Cortex of kidney (tissue), 1 donor: ENCODE measurements at places on chromosomes 6 and 20.

DNA sequence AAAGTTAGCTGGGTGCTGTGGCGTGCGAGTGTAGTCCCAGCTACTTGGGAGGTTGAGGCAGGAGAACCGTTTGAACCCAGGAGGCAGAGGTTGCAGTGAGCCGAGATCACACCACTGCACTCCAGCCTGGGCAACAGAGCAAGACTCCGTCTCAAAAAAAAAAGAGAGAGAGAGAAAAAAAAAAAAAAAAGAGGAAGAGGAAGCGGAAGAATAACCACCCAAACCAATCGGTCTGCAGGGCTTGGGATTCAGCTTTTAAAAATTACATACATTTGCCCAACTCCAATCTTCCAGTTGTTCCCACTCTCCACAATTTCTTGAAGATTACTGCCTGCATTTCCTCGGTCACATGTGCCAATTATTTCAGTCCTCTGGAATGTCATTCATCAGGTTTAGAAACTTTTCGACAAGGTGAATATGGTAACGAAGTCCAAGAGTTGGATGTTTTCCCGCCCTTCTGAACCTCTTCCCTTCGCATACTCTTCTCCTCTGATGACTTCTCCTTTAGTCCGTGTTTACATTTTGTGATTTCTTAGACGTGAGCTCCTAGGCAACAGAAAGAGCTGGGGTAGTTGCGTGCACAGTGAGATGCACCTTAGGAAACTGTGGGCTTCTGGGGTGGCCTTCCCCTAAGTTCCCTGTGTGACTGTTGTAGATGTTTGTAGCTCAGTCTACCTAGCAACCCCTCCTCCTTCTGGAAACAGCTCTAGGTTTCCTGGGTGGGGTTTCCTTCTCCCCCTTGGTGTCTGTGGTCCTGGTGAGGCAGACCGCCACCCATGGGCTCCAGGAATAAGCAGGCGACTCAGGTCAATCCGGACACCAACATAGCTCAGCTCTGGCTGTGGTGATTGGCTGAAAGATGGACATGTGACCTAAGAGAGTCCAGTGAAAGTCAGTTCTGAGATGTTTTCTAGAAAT lies 63.0 kb upstream of the NCOA3 start:
- DNase-seq: no peak

DNA sequence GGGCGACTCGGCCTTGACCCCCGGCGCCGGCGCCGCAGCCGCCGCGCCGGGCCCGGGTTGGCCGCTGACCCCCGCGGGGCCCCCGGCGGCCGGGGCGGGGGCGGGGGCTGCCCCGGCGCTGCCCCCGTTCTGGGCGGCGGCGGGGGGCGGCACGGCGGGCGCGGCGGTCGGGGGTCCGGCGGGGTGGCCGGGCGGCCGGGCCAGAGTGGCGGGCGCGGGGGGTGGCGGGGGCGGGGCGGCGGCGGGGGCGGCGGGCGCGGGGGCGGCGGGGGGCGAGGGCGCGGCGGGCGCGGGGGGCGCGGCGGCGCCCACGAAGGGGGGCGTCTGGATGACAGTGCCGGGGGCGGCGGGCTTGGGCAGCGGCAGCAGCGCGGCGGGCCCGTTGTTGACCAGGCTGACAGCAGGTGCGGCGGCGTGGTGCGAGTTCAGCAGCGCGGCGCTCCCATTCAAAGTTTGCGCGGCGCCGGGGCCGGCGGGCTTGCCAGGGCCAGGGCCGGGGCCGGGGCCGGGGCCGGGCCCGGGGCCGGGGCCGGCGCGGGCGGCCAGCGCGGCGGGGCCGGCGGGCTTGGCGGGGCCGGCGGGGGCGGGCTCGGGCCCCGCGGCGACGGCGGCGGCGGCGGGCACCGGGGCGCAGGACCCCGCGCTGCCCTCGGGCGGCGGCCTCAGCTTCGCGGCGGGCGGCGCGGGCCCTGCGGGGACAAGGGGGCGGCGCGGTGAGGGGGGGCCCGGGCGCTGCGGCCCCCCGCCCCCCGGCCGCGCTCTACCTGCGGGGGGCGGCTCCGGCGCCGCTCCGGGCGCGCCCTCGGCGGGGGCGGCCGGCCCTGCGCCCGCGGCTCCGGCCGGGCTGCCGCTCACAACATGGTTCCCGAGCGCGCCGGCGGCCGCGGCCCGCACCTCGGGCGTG lies 659 bp downstream of the TAF4 start:
- no peak for DNase-seq

- DNase-seq: no peak
Observed at GRCh38 chr20:39876976-39877635, 811.9 kb downstream of the MAFB start.

GRCh38 chr20:43736588-43737158 lies 9.9 kb upstream of the GTSF1L start:
- no peak for DNase-seq

DNA sequence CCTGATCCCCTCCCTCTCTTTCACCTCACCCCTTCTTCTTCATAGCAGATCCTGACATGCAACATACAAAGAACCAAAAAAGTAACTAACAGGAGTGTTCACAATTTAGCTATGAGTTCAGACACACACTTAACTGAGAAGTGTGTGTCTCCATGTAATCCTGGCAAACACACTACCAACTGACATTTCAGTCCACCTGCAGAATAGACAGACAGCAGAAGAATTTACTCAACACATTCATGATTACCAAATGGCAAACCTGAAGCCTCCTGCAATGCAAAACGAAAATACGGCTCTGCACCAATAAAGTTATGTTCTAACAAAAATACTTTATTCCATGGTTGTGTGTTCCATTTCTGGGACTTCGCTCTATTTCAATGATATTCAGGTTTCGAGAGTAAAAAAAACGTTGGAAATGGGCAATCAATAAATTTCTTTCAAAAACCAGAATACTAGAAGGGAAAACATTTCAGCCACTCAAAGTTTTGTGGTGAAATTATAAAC lies 2.6 kb downstream of the BACH2 start:
- no peak for DNase-seq

DNA sequence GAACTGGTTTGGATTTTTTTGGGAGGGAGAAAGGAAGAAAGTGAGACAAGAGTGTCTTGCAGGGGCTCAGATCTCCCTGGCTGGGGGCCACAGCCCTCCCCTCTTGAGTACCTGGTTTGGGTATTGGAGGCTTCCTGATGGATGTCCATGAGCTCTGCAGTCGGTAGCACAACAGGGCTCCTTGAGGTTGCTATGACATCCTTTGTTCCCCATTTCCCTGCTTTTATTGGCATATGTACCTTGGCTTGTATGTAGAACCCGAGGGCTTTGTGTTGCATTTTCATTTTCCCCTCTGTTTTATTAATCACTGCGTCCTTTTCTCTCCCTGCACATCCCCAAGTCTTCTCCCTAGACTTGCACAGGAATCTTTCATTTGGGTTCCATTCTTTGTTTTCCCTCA lies 355.5 kb upstream of the TSHZ2 start:
- no peak for DNase-seq

DNA sequence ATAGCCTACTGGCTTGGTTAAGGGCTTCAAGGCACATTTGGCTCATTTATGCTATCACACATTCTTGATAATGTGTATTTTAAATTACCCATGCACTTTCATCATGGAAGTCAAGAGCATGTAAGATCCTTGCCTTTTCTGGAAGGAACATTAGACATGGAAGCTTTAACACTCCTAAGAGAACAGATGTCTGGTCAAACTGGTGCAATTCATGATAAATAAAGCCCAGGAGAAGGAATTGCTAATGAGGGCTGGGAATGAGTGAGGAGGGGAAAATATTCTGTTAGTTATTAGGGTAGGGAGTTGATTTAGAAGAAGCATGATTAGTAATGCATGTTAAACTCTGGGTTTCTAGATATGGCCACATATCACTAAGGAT lies 688.6 kb upstream of the CITED2 start:
- DNase-seq: no peak

GRCh38 chr6:117666881-117667280 lies 8.4 kb upstream of the NUS1 start:
- no peak for DNase-seq

DNA sequence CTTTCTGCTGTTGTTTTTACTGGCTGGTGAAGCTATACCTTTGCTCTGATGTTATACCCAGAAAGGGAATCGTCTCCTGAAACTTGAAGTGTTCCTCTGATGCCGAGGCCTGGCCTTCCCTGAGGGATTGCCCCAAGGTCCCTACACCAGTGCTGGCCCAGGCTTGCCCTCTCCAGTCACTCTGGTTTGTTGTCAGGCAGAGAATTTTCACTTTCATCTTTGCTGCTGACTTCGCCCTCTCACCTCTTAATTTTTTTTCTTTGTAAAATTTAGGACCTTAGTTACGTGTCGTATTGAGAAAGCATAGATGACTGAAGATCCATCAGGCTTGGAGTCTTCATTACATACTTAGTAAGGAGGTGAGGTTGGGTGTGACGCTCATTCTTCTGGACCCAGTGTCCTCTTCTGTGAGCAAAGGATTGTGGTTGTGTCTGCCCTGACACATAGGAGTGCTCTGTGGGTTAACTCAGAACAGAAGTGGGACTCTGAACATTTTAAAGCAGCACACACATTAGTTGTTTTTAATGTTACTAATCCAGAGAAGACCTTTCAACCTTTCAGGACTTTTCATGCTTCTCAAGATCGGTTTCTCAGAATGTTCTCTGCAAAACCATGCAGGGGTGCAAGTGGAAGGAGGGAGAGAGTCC lies 45.4 kb downstream of the TULP4 start:
- no peak for DNase-seq

GRCh38 chr6:69128411-69128810 lies 493.3 kb downstream of the ADGRB3 start:
- DNase-seq: no peak

DNA sequence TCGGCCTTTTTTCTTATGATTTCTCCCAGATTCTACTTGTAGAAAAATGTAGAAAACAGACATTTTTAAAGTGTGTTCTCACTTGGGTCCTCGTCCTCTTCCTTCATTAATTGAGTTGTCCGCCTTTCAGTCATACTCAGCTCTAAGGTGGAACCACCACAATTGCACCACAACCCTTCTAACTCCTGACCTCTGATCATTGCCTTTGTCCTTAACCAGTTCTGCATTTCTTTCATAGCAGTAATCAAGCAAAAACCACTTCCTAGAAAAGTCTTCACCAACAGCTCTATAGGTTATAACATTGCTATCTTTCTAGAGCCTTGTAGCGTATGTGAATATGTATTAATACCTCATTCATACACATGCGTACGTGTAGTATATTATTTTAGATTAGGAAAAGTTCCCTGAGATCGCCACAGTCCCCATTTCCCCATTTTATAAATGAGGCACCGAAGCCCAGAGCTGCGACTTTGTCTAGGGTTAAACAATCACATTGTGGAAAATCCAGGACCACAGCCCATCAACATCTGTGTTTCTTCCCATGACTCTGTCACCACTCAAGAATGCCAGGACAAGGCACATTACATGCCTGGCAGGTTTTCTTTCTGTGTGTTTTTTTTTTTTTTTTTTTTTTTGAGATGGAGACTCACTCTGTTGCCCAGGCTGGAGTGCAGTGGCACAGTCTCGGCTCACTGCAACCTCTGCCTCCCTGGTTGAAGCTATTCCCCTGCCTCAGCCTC lies 175.5 kb downstream of the BTBD3 start:
- DNase-seq: no peak

GRCh38 chr20:12598894-12599293 lies 409.9 kb upstream of the SPTLC3 start:
- DNase-seq: no peak

DNA sequence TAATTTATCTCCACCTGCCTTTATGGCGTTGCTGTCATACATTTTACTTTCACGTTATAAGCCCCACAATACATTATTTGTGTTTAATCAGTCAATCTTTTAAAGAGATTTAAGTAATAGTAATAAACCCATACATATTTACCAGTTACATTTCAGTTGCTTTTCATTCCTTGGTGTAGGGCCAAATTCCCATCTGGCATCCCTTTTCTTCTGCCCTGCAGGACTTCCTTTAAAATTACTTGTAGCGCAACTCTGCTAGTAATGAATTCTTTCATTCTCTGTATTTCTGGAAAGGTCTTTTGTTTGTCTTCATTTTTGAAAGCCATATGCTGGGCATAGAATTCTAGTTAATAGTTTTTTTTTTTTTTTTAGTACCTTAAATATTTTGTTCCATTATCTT lies 24.9 kb downstream of the ZNF334 start:
- no peak for DNase-seq

- DNase-seq: no peak
Observed at GRCh38 chr6:155276638-155277037, 12.8 kb downstream of the CLDN20 start.

DNA sequence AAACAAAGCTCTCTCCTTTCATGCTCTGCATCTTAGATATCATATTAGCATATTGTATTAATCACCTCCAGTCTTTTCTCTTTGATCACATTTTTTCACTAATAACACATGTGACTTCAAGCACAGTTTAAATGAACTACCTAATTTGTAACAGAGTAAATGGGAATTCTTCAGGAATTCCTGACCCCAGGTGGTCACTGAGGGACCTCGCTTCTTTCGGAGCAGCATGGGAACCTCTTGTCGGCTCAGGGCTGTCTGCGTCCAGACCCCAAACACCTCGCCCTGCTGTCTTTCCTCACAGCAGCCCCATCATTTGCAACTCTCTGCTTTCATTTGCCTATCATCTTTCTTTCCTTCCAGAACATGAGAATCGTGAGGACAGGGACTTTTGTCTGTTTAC lies 103.5 kb downstream of the DACT2 start:
- no peak for DNase-seq

GRCh38 chr6:14451594-14452374 lies 334.2 kb downstream of the CD83 start:
- no peak for DNase-seq

DNA sequence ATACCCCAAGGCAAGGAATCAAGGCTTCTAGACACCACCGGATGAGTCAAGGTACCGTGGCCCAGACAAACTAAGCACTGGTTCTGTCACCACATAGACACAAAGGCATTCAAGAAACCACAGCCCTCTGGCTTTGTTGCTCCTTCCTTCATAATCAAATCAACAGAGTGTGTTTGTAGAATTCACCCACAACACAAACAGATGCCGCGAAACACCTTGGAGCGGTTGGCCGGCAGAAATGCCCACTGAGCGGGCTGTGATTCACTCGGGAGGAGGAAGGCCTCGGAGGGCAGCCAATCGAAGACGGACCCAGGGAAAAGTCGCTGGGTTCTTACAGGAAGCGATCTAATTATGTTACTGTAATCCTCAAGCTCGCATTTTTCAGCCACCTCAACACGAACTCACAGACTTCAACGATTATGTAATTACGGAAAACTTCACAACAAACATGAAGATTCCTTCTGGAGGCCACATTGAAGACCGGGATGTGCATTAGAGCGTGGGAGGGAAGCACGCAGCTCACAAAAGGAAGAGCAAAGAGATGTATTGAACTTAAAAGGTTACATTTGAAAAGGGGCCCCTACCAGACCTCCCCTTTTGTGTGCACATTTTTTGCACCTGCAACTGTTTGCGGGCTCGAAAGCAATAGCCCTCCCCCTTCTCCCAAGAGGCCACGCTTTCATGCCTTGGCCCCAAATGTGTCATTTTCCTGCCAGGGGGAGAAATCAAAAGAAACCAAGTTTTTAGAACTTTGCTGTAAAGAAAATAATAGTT lies 184.7 kb upstream of the PREP start:
- DNase-seq: no peak
